ENCODE measurements at places on chromosomes 7 and 10. TPM values are rescaled to one million over a fixed set of nuclear protein-coding genes. Genes with fewer than 3 reads are reported as not detected.

DOCK4 gene
- 29.5 TPM for total RNA-seq

SUN3 gene
- total RNA-seq = not detected

UPK3B gene
- not detected for total RNA-seq

PTPN12 gene
- 34.4 TPM for total RNA-seq

PALS2 gene
- total RNA-seq = 27.6 TPM

ACSM6 gene
- total RNA-seq = not detected

CAV2 gene
- 79.1 TPM for total RNA-seq

HOGA1 gene
- total RNA-seq = 3.3 TPM

C10orf143 gene
- total RNA-seq = 0.87 TPM

KMT2E gene
- total RNA-seq = 75.6 TPM

PURB gene
- 13.2 TPM for total RNA-seq

Measured in smooth muscle cell of trachea (primary cell).